CD4-positive, alpha-beta T cell (primary cell): ENCODE measurements at places on chromosomes 12 and 14.

GRCh38 chr14:103656031-103656755 is 27.2 kb downstream of the KLC1 start:
- DNase-seq: no peak

DNA sequence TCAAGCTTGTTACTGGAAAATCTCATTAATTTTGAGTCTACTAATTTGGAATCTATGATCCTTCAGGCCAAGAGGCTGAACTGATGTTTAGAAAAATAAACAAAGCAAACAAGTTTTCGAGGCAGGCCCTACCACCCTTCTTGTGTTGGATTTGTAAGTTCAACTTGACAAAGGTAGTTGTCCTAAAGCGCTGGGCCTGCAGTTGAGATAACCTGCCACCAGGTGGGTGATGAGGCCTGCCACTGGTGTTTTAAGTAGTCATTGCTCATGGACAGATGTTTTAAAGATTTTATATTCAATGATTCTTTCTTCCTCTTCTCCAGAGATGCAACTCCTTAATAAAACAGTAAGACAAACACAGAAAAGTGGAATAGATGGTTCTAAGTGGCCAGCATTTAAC is 19.4 kb downstream of the ACVRL1 start:
- peak; percentile 68 for DNase-seq

- DNase-seq: no peak
These were observed 175.9 kb downstream of the PELI2 start for GRCh38 chr14:56294128-56294527.

DNA sequence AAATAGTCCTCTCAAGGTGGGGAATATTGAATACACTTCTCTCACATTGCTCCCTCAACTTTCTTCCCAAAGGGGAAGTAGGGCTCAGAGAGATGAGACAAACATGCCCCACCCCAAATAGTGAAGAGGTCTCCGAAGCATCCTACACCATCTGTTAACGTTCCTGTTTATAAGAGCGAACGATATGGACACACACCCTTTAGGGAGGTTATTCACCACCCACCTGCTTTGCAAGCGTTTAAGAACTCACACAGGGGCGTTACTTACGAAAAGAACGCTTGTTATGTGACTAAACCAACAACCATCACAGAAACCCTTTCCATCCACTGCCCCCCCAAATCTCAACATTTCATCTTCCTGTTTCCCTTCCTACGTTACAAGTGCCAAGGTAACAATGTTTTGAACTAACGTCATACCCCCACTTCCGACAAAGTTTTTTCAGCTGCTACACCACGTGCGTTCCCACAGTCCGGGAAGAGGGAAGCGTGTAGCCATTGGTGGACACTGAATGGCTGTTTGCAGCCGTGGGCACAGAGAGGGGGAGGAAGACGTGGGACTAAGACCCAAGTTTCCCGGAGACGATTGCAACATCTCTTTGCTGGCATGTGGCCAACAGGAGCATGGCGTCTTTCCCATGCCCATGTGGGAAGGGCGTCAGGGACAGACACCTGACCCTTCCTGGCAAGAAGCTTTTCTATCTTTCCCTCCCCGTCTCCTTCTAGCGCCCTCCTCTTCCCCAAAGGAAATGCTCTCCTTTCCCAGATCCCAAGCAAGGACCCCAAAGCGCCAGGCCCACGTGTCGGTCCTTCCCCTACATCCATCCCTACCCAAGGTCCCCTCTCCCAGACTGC is 1.2 kb downstream of the YBX3 start:
- DNase-seq: peak; percentile 76

- no peak for DNase-seq
These were observed 50.9 kb upstream of the PKP2 start for GRCh38 chr12:32947206-32948067.

- DNase-seq: no peak
These were observed 102.2 kb downstream of the TNFAIP2 start for GRCh38 chr14:103225476-103225875.

DNA sequence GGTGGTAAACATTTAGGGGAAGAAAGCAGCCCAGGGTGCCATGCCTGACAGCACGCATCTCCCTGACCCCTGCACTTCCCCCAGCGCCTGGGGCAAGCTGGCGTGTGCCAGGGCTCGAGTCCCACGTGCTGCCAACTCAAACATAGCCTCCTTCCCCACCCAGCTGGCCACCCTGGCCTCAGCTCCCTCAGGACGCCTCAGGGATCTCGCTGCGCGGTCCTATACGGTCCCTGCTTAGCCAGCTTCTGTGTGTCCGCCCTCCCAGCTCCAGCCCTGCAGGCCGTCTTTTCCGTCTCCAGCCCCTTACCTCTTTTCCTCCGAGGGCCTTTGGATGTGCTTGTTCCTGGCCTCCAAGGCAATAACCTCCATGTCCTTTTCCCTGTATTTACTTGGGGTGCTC is 71.0 kb downstream of the TESC start:
- no peak for DNase-seq

- no peak for DNase-seq
These were observed 55.3 kb downstream of the DACT1 start for GRCh38 chr14:58693048-58693447.

DNA sequence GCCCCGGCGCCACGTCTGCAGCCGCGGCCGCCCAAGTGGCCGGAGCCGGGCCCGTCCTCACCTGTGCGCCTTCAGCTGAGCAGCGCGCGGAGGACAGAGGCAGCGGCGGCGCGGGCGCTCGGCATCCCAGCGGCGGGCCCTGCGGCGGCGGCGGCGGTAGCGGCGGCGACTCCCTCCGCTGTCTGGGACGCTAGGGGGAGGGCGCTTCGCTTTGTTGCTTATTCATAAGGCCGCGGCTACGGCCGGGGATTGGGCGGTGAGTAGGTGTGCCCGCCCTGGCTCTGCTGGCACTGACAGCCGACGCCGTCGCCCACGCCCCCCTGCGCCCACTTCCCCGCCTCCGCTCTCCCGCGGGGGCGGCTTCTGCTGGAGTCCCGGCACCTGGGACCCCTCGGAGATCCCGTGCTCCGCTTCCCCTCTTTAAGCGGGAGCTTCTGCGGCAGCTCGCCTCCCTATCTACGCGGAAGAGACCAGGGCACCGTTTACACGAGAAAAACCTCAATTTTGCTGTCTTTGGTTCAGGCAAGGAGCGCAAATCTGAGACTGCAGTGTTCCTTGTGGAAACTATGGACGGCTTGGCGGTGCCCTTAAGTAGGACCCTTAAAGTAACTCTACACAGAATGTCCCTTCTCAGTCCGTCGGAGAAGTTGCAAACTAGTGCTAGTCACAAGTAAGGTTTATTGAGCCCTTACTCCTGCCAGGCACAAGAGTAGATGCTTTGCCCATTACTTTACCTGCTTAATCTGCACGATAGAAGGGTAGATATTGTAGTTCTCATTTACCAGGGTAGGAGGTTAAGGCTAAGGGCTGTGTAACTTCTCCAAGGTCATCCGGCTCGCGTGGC is at the start of gene ARMH4:
Gene ARMH4, minus strand, starts transcription at position 200 of the 844 bp plus-strand sequence. CDS start 12,855 bp downstream, outside the sequence.
- peak; percentile 54 for DNase-seq

GRCh38 chr12:100610666-100611430 is 37.4 kb downstream of the GAS2L3 start:
- DNase-seq: no peak

- DNase-seq: no peak
These were observed 5.7 kb upstream of the ATG101 start for GRCh38 chr12:52063981-52064649.

- no peak for DNase-seq
These were observed 39.1 kb downstream of the DIO3 start for GRCh38 chr14:101600336-101600890.

DNA sequence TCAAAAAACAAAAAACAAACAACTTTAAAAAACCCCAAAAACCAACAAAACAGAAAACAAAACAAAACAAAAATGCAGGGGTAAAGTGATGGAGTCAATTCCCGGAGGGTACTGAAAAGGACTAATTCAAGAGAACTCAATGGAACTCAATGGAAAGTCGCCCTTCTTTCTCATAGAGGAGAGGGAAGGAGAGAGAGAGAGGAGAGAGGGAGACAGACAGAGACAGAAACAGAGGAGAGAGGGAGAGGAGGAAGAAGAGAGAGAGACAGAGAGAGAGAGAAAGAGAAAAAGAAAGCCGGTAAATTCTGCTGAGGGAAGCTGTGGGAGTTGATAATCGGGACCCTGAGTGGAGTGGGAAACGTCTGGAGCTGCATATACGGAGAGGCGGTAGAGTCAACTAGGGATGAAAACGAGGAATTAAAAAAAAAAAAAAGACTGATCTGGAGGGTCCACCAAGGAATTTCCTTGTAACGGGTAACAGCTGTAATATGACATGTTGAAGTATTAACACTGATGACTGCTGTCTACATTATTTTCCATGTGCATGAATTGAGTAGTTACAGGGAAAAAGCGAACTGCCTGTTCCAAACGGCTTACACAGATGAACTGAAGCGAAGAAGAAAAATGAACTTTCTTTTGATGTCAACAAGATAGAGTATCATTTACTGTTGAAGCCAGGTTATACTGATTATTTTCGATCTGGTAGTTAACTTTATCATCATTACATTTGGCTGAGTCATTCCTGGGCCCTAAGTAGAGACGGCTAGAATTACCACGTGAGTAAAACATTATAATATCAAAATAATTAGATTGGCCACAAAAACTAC is 934 bp upstream of the ZC2HC1C start:
- DNase-seq: no peak

- no peak for DNase-seq
These were observed 2.5 kb downstream of the OR6C76 start for GRCh38 chr12:55428331-55429243.

- no peak for DNase-seq
These were observed 330.4 kb downstream of the TMEM121 start for GRCh38 chr14:105856676-105857219.

DNA sequence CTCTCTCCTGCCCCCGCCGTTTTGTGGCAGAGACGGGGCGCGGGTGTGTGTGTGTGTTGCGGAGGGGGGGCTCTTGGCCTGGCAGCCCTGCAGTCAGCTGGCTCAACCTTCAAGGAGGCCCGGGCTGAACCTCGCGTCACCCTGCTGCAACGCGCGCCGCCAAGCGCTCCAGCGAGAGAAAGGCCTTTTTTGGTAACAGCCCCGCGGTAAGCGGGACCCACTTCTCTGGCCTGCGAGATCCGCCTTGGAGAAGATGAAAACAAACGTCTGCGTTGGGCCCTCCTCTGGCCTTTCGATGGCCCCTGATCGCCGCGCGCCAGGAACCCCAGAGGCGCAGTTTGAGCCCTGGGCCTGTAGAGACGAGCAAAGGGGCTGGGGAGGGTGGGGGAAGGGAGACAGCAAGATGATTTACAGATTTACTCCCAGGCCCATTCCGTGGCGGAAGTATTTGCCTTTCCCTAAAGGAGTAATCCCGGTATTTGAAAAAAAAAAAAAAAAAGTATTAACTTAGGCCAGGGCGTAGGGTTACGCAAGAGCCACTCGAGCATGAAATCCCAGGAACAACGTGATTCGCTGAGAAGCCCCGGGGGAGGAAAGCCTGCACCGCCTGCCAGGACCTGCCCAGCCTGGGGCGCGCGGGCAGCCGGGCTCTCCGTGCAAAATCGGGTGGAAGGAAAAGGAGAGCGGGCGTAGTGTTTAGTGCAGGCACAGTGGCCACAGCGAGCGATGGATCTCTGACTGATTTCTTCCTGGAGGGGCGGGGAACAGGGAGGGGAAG is 4.5 kb upstream of the IRF2BPL start:
- DNase-seq: peak; percentile 71

DNA sequence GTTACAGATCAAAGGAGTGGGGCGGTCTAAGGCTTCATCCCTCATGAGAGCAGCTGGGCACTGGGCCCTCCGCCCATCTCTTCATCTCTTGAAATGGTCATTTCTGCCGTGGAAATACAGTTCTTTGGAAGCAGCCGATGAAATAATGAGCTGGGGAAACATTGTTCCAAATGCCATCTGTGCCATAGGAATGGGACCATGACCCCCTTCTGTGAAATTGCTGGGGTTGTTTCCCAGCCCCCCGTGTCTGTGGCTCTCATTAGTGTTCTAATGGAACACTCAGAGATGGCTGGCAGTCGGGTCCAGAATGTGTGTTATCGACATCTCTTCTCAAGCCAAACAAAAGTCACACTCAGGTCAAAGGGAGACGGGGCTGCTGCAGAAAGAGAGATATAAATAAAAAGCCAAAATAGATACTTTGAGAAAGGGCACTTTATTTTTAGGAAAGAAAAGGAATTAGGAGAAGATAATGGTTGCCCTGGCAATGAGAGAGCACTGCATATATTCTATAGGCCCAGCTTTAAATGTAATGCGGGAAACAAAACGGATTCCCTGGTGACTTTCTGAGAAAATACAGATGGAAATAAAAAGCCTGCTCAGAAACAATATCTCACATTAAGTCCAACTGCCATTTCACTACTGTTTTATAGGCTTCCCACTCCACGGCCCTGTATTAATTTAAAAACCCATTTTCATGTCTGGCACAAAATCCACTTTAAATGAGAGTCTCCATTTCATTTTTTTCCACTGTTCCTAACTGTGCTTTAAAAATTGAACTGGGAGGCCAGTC is 107.1 kb downstream of the TTC8 start:
- no peak for DNase-seq

DNA sequence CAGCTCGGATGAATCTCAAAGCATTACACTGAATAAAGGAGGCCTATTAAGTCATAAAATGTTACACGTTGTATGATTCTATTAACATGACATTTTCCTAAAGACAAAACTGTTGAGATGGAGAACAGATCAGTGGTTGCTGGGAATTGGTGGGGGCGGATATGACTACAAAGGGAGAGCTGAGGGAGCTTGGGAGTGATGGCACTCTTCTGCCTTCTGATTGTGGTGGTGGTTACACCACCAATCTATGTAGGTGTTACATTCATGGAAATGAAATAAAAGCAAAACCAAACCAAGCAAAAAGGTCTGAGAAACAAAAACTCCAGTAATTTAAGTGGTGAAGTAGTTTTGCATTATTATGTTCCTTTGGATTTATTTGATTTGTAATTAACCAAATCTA is 16.4 kb upstream of the EVL start:
- peak; percentile 14 for DNase-seq
